ELR (cell line): ENCODE measurements at places on chromosomes 7 and 10.

DNA sequence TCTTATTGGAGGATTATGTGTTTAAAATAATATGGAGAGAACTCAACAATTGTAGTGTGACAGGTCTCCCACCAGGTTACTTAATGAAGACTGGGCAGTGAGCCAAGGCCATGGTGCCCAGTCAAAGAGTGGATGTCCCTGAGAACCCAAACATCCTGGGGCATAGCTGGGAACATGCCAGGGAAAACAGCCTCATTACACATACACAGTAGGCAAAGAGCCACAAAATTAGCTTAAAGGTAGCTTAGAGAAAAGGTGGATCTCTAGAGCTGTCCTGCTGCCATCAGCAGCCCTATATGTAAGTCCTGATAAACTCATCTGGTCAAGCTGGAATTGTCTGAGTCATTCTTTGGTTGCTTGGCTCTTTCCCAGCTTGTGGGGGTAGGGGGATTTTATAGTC, 287.8 kb downstream of the PHF14 start:
- no peak for DNase-seq

DNA sequence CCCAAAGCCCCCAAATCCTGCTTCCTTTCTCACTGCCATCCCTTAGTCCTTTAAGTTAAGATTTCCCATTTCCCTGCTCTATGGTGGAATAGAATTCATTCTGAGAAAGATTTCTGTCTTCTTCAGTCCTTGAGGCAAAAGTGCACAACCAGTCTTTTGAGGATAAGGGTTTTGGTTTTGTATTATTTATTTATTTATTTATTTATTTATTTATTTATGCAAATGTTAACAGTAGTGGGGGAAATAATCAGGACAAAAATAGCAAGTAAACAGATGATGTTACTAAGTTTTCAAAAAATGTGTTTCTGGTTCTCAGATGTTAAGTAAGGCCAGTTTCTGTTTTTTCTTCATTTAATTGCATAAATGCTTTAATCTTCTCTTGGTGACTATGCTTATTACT, 84.2 kb downstream of the GLCCI1 start:
- DNase-seq, result no peak

DNA sequence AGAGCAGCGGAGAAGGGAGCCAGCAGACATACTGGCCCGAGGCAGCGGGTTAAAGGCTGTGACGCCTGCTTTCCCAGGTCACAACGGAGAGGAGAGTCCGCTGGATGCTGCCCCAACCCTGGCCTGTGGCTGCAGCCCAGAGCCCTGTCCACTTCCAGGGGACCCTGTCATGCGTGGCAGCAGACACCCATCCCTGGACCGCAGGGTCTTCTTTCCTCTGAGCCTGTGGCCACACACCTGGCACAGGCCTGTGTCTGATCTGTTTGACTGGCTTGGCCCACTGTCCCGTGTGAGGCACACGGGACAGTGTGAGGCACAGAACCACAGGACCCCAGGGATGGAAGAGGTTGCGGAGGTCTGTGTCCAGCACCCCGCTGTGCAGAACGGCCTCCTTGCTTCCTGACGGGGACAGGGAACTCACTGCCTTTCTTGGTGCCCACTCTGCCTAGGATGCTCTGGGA, 42.4 kb downstream of the INSIG1 start:
- DNase-seq, result no peak

GRCh38 chr10:33341637-33342036, 7.2 kb upstream of the NRP1 start:
- DNase-seq, result peak; percentile 72

DNA sequence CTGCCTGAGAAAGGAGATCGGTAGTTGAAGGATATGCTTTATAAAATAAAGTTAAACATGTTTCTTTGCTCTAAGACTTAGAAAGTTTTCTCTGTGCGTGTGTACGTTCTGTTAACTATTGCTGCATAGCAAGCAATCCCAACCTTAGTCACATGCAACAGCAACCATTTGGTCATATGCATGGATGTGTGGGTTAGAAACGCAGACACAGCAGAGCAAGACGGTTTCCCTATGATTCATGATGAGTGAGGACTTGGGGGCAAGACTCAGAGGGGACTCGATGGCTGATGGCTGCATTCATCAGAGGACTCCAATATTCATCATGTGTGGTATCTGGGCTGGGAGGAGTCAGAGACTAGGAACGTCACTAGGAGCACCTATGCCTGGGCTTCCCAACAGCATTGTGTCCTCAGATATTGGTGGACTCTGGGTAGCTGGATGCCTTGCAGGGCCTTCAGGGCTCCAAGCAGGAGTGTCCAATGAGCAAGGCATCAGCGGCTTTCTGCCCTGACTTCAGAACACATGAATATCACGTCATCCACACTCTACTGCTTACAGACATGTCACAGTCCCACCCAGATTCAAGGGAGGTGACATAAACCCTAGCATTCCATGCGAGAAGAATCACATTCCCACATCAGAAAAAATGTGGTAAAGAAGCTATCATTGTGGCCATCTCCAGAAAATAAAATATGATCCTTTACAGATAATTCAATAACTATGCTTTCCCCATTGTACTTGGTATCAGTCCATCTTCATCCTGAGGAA, 731.2 kb downstream of the TNS3 start:
- peak; percentile 87 for DNase-seq

- DNase-seq, result no peak
Observed at GRCh38 chr7:70739646-70740210, 392.2 kb upstream of the GALNT17 start.

GRCh38 chr10:35335133-35336083, 901 bp upstream of the CCNY start:
- DNase-seq, result peak; percentile 60

DNA sequence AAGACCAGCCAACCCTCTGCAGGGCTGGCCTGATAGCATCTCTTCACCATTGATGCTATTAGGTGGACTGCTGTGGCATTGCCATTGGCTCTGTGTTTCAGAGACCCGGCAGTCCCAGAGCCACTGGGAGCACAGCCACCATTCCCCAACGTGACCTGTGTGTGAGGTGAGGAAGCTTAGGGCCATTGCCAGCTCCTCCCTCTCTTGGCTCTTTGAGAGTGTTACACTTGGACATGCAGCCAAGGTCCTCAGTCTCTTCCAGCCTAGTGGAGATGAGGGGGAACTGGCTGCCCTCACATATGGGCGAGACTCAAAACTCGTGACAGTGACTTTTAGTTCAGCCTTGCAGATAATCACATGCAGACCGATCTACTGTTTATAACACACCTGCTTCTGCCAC, 39.3 kb upstream of the HMX3 start:
- no peak for DNase-seq

- DNase-seq, result no peak
Observed at GRCh38 chr10:75314570-75314969, 78.8 kb upstream of the COMTD1 start.

- peak; percentile 88 for DNase-seq
Observed at GRCh38 chr10:91672021-91672608, 39.2 kb upstream of the PPP1R3C start.

- peak; percentile 30 for DNase-seq
Observed at GRCh38 chr7:115094163-115094562, 172.3 kb downstream of the MDFIC start.

GRCh38 chr10:2882628-2883027, 184.7 kb upstream of the PFKP start:
- no peak for DNase-seq

GRCh38 chr10:88833723-88834122, 17.9 kb downstream of the ANKRD22 start:
- no peak for DNase-seq

DNA sequence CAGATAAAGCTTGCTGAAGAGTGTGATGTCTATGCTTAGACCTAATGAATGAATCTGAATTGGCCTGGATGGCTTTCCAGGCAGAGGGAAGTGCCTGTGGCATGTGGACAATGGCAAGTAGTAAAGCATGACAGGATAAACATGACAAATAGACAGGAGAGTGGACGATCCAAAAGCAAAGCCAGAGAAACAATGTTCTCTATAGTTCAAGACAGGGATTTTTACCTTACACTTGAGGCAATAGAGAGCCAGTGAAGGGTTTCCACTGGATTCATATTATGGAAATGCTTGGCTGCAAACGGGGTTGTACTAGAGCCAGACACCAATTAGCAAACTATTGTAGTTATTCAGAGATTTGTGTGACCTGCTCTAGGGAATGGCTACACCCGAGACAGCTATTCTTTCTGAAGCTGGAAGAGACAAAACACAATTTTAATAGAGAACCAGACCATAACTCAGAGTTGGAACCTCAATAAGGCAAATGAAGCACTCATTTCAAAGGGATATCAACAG, 2.3 kb downstream of the AGMO start:
- no peak for DNase-seq

GRCh38 chr7:105264707-105265106, 124.0 kb downstream of the SRPK2 start:
- no peak for DNase-seq

DNA sequence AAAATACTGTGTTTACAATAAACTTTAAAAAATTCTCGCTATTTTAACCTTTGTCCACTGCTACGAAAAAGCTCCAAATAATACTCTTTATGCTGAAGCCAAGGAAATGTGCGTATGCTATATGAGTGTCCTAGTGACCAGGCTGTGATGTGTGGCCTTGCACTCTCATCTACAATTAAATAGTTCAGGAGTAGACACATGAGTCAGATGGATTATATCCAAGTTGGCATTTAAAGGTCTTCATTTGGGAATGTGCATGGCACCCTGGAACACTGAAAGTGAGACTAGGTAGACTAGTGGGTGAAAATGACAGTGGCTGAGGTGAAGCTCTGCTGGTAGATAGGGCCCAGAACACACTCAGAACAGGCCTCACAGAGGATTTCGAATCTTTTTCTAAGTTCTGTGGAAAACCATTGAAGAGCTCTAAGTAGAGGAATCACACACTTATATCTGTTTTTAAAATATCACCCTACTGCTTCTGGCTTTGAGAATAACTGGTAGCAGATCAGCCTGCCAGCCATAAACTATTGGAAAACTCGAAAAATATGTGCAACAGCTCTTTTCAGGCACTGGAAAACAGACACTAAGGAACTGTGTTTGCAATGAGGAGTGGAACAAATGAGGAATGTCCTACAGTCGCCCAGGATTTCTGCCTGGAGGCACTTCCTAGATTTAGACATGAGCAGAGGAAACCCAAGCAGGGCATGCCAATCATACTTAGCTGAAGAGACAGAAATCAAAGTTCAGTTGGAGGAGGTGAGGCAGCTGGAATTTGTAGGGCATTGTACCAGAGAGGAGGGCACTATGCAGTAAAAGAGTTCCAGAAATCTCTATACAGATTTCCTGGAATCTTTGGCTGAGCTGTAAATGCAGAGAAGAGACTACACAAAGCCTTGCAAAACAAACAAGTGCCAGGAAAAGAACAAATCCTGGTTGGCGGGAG, 603.8 kb upstream of the LRRTM3 start:
- DNase-seq, result peak; percentile 11

GRCh38 chr7:101620991-101621390, 8.1 kb downstream of the MYL10 start:
- no peak for DNase-seq

- DNase-seq, result no peak
Observed at GRCh38 chr7:95286096-95286495, 38.2 kb downstream of the PON1 start.

GRCh38 chr7:92520024-92520423, 8.3 kb downstream of the PEX1 start:
- DNase-seq, result no peak

DNA sequence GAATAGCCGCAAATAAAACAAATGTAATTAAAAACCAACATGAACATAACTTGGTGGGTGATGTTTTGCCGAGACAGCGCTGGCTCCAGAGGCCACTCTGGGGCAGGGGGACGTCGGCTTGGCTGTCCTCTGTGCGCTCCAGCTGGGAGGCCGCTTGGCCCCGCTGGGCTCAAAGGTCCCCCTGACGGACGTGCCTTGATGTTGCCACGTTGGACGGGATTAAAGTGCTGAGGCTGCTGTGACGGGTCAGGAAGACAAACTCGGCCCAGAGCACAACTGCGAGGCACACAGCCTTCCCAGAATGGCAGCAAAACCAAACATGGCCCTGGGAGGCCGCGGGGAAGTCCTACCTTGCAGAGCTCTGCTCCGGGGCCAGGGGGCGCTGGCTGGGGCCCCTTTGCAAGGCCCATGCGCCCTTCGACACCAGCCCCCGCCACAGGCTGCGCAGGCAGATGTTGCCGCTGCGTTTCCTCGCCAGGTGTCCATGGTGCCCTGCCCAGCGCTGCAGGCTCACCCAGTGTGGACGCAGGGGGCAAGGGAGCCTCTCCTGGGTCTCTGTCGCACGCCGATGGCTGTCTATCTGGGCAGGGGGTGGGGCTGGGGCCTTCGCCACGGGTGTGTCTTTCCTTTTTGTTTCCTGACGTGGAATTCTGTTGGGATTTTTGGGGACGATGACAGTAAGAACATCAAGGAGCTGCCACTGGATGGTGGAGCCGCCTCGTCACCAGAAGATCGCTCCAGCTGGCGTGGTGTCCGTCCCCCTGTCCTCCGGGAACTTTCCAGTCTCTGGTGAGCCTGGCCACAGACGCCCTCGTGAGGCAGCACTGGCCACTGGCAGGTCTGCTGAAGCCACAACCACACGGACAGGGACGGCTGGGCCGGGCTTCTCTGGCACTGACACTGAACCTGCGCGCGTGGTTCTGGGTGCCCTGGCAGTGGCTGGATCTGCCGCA, 99.6 kb upstream of the DIP2C start:
- peak; percentile 55 for DNase-seq

DNA sequence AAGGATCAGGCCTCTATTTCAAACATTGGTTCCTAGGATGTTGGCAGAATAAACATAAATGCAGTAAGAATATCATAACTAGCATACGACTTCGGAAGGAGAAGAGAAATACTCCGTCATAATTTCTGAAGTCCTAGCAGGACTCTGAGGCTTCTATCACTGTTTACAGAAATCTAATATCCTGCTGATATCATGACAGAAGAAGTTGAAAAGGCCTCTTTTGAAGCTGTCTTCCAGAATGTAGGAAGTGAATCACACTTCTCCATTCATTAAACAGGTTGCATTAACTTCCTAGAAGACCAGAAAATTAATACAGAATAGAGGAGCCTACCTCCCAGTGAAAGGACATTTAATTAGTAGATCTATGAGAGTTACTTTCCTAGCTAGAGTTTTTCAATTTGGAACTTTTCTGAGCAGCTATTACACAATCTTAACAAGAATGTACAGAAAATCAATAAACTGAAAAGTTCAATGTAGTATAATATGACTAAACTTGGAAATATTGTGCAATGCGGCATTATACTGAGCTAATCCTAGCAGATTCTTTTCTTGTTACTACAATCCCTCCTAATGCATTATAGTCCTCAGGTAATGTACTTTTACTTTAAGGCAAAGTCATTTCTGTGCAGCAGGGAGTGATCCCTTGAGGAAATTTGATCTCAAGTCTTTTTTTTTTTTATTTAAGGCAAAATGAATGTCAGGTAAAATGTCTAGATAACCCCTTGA, 622.6 kb upstream of the CELF2 start:
- no peak for DNase-seq

DNA sequence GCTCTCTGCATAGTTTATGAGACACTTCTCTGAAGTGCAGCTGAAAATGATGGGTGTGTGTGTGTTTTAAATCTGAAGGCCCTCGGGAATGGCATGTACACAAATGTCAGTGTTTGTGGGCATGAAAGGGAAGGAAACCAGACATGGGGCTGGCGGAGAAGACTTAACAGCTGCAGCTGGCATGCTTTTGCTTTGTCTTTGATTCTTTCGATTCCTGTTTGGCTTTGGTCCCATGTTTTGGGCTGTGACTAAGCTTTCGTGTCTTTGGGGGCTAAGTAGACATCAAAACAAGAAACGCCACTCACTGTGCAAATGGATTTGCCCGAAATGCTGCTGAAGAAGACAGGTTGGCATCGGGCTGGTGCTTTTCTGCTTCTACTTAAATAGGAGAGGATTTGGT, 179.3 kb downstream of the PFKFB3 start:
- no peak for DNase-seq
